ENCODE measurements at places on chromosomes 7 and 10. TPM values are rescaled to one million over a fixed set of nuclear protein-coding genes. Genes with fewer than 3 reads are reported as not detected.

- DNase-seq = no peak
Measured at GRCh38 chr7:134234216-134234615, 82.5 kb downstream of the SLC35B4 start.

- DNase-seq = no peak
Measured at GRCh38 chr10:63384001-63384400, 81.8 kb downstream of the JMJD1C start.

DNA sequence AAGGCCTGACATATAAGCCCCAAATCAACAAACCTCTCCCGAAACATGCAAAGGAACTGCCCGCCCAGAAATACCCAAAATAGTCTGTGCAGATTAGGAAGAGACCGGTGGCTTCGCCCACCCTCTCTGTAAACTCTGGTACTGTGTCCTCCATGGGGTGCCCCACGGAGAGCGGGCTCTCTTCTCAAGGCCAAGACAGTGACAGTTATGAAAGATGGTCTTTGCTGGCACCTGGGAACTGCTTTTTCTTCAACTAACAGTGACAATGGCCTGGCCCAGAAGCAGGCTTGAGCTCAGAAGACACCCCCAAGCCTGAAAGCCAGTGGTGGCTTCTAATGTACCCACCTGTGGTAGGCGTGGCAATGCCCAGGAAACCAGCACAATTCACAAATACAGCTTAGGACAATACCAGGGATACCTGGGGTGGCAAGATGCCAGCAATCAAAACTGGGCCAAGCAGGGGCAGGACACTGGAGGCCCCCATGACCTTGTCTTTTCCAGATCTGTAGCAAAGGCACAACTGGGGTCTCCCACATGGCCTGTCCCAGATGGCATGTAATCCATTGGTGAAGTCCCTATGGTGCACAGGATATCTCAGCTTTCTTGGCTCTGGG, 107.6 kb downstream of the NEURL1 start:
- DNase-seq = no peak

DNA sequence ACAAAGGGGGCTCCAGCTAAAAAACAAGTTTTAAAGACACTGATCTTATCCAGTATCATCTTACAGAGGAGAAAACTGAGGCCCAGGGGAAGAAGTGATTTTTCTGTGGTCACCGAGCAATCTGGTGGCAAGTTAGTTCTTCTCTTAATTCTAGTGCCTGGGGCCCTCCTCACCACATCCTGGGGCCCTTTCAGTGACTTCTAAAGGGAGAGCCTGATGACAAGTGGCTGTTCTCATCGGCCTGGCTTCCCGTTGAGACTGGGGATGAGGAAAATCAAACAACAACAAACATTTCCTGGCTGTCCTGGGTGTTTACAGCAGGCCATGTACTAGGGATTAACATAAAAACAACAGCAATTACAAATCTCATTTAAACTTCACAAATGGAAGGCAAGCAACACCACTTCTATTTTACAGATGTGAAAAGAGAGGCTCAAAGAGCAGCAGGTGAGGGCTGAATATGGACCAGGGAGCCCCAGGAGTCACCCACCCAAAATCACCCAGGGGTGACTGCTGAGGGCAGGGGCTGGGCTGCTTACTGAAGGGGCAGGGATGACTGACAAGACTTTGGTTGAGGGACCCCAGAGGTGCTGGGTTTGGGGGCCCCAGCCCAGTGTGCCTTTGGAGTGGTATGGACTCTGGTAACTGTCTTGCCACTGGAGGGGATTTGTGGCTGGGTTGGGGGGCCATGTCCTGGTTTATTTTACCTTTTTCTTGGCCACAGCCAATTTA, 24.7 kb upstream of the MTPAP start:
- DNase-seq = no peak

- peak; percentile 75 for DNase-seq
Measured at GRCh38 chr10:132961787-132962622, 19.6 kb upstream of the CFAP46 start.

GRCh38 chr7:45384499-45384898, 189.7 kb upstream of the ADCY1 start:
- DNase-seq = peak; percentile 16

DNA sequence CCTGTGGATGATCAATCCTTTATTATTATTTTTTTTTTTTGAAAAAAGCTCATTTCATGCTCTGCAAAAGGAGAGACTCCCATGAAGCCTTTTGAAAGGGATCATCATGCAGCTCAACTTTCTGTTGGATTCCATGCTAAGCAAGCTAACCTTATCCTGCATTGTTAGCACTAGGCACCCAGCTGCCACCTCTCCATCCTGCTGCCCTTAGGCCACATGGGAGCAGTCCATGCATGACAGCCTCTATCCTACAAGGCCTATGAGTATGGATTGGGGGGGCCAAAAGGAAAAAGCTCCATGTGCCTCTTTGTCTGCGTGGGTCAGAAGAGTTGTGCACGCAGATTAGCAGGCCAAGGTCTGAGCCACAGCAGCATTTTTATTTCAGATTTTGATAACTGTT, 19.2 kb downstream of the SMNDC1 start:
- DNase-seq = no peak

DNA sequence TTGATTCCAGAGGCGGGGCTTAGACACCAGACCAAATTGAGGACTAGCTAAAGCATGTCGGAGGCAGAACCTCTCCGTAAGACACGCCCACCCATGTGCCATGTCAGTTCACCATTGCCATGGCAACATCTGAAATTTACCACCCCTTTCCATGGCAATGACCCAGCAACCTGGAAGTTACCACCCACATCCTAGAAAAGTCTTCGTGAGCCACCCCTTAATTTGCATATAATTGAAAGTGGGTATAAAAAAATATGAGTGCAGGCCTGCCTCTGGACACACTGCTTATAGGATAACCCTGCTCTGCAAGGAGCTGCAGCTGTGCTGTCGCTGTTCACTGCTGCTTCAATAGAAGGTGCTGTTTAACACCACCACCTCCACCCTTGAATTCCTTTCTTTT, 28.0 kb downstream of the TMEM270 start:
- DNase-seq = no peak

- DNase-seq = peak; percentile 18
Measured at GRCh38 chr10:6701289-6701688, 121.2 kb upstream of the PRKCQ start.

DNA sequence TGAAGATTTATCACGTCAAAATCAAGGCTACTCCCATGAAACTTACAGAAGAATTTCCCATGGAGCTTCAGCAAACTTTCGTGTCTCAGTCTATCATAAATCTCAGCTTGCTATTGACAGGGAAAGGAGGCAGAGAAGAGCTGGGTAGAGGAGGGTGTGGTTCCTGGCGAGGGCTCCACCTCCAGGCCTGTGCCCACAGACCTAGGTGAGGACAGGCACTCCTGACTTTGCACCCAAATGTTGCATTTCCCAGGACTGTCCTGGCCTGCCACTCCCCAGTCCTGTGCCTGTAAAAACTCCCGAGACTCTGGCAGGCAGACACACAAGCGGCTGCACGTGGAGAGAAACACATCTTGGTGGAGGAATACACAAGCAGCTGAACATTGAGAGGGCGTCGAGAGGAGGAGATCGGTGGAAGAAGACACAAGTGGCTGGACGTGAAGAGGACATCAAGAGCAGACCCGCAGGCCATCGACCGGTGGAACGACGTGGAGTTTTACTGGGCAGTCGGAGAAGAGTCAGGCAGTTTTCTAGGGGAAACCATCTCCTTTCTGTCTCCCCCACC, 145.1 kb downstream of the CTNNA3 start:
- no peak for DNase-seq

DNA sequence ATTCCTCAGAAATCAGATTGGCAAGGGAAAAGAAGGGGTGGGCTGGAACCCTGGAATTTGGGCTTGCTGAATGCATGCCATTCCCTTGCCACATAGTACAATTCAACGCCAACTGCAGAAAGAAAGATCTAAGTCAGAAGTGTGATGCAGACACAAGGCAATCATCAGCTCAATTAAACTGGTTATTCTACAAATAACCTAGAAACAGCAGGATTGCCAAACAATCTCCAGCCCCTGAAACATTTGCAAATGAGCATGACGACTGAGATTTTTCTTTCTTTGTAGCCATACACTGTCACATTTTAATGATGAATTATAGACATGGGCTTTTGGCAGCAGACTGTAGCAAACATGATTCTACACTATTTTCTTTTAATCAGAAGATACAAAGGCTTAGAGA, 16.5 kb upstream of the CREB5 start:
- no peak for DNase-seq

GRCh38 chr10:70773965-70774809, 11.0 kb downstream of the TBATA start:
- no peak for DNase-seq

- no peak for DNase-seq
Measured at GRCh38 chr10:69835875-69836730, 34.4 kb downstream of the COL13A1 start.

DNA sequence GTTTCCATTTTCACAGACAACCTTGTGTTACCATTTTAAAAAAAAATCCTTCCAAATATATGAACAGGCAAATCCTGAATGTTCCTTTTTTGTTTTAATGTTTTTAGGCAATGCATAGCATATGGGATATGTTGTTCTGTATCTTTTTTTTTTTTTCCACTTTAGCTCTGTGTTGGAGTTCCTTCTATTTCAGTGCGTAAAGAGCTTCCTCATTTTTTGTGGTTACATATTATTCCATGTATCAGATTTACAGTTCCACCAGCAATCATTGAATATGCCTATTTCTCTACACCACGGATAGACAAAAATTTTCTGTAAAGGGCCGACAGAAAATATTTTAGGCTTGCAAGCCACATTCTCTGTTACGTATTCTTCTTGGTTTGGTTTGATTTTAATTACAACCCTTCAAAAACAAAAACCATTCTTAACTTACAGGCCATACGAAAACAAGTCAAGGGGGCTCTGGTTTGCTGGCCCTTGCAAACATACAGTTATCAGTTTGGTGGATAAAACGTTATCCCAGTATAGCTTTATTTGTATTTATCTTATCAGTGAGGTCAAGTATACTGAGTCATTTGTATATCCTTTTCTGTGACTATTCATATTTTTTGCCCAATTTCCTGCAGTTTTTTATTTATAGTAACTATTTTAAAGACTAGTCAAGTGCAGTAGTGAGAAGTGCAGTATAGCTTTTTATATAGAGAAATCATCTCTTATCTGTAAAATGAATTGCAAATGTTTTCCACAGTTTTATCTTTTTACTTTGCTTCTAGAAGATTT, 55.7 kb downstream of the RALA start:
- DNase-seq = no peak

- DNase-seq = no peak
Measured at GRCh38 chr10:69338547-69339450, 60.5 kb downstream of the HK1 start.

DNA sequence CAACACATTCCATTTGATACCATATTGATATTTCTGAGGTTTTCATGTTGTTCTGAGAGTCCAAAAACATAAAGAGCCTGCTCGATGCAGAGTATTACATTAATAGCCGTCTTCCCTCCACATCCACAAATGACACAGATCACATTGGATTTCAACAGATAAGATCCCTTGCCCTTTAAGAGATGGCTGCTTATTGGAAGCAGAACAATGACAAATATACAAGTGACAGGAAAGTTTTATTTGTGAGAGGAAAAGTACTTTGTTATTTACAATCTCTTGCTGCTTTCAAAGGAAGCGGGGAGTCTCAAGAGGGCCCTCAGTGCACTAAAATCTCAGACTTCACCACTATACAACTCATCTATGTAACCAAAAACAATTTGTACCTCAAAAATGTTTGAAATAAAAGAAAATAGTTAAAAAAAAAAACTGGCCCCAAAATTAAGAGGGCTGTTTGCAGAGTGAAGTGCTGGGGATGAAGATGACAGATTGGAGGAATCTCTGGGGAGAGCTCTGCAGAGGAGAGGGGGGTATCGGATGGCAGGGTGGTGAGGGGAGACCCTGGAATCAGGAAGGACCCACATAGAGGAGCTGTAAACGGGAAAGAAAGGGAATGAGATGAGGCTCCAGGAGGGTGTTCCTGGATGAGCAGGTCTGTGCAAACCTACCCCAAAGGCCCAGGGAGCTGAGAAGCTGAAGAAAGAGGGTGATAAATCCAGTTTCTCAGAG, 42.5 kb upstream of the ZNF438 start:
- DNase-seq = no peak

Gene GNG11
- 26.0 TPM for total RNA-seq

Gene TMEM139
- 70.5 TPM for total RNA-seq

Gene EGR2
- 0.40 TPM for total RNA-seq

Gene C10orf143
- total RNA-seq = not detected

Gene ZC3HAV1L
- 34.9 TPM for total RNA-seq

Gene TES
- 315 TPM for total RNA-seq

Gene ANKRD61
- total RNA-seq = not detected

Gene CDC14C
- 0.05 TPM for total RNA-seq

Measured in renal cortical epithelial cell (primary cell).